Activated CD4-positive, alpha-beta T cell treated with anti-CD3 and anti-CD28 coated beads, Interleukin-2, amount 50 U/mL, for 24 hours (primary cell): ENCODE measurements at places on chromosomes 16 and 17.
A peak's percentile ranks its signal among the peaks of the same experiment; 100 is the strongest.

GRCh38 chr17:46727572-46728348 is 90.7 kb downstream of the WNT3 start:
- no peak for DNase-seq

GRCh38 chr17:7281074-7281952 is at the start of gene SLC2A4:
SLC2A4 (plus strand) TSS chr17:7281718; CDS start chr17:7281935, 217 bp downstream.
- peak; percentile 88 for DNase-seq

GRCh38 chr17:69882281-69882680 is 192.7 kb upstream of the KCNJ16 start:
- no peak for DNase-seq

DNA sequence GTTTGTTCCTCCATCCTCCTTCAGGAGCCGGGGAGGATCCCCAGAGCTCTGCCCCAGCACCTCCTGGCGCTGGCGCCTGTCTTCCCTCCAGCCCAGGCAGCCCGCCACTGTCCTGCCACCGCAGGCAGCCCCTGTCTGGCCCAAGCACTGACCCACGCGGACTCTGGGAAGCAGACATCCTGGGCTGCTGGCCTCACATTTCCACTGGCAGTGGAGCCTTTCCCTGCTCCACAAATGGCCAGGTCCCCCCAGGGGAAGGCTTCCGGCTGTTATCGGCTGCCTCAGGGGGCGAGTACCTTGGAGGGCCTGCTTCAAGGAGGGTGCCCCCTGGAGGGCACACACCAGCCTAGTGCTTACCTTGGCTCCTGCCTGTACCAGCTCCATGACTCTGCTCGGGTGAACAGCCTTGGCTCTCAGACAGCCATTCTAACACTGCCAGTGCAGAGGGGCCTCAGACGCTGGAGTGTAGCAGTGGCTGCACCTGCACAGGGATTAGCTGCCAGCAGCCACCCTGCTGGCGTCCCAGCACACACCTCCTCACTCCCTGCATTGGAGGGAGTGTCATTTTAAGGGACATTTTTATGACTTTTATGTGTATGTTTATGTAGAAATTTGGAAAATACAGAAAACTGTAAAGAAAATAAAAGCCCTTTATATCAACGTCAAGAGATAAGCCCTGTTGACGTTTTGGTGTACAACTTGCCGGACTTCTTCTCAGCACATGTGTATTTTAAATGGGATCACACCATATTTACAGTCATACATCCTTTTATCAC is 21.0 kb downstream of the ACE start:
- DNase-seq, result no peak

- DNase-seq, result no peak
These were observed 19.8 kb downstream of the SREBF1 start for GRCh38 chr17:17816831-17817551.

DNA sequence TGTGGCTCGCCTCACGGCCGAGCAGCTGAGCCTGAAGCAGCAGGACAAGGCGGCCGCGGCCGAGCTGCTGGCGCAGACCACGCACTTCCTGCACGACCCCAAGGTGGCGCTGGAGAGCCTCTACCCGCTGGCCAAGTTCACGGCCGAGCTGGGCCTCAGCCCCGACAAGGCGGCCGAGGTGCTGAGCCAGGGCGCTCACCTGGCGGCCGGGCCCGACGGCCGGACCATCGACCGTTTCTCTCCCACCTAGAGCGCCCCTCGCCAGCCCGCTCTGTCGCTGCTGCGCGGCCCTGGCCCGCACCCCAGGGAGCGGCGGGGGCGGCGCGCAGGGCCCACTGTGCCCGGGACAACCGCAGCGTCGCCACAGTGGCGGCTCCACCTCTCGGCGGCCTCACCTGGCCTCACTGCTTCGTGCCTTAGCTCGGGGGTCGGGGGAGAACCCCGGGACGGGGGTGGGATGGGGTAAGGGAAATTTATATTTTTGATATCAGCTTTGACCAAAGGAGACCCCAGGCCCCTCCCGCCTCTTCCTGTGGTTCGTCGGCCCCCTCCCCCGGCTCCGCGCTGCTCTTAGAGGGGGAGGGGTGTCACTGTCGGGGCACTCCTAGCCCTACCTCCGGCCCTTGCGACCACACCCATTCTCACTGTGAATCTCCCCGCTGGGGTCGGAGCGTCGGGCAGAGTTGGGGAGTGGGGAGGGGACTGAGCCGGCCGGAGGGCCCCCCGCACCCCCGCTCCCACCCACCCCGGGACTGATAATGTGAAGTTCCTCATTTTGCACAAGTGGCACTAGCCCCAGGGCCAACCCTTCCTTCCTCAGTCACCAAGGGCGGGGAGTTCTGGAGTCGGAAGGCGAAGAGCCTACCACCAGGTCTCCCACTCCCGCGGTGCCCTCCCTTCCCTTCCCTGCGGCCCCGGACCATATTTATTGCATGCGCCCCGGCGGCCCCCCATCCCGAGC is 4.0 kb downstream of the HIC1 start:
- DNase-seq, result no peak

- DNase-seq, result no peak
These were observed 6.6 kb upstream of the HEXIM2 start for GRCh38 chr17:45155029-45155428.

DNA sequence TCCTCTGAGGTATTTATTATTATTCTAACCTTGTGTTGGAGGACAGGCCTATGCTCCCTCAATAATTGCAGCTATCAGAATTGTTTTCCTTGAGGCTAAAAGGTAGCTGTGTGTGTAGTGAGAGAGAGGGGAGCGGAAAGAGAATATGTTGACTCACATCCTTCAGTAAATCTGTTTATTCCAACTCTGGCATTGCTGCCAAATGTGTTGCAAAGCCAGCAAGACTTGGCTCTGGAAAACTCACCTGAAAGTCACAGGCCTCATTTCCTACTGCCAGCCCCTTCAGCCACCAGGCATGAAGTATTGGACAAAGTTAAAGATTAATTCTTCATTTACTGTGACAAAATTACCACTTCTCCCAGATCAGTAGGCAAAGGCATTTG is 9.6 kb downstream of the CA10 start:
- DNase-seq, result no peak

- DNase-seq, result no peak
These were observed 162.0 kb downstream of the SALL1 start for GRCh38 chr16:50989047-50989446.

- no peak for DNase-seq
These were observed 6.2 kb downstream of the MYOCD start for GRCh38 chr17:12671906-12672305.

DNA sequence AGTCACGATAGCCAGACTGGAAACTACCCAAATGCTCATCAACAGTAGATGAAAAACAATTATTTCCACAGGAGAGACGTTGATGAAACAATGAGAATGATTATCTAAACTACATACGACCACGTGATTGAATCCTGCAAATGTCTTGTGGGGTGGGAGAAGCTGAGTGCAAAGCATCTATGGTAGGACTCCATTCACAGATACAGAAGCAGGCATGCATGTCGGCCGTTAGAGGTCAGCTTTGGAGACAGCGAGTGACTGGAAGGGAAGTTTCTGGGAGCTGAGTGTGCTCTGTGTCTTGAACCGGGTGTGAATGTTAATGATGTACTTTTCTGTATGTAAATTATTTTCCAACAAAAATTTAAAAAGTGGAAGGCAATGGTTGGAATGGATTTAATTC is 71.5 kb upstream of the DNAJA2 start:
- no peak for DNase-seq

GRCh38 chr17:16398270-16399267 is 16.8 kb upstream of the TRPV2 start:
- no peak for DNase-seq

GRCh38 chr16:87317750-87318644 is 805 bp upstream of the C16orf95 start:
- DNase-seq, result no peak

- DNase-seq, result no peak
These were observed 14.2 kb upstream of the NFATC3 start for GRCh38 chr16:68070806-68071517.

GRCh38 chr16:1047801-1048200 is 24.7 kb upstream of the SSTR5 start:
- DNase-seq, result no peak

DNA sequence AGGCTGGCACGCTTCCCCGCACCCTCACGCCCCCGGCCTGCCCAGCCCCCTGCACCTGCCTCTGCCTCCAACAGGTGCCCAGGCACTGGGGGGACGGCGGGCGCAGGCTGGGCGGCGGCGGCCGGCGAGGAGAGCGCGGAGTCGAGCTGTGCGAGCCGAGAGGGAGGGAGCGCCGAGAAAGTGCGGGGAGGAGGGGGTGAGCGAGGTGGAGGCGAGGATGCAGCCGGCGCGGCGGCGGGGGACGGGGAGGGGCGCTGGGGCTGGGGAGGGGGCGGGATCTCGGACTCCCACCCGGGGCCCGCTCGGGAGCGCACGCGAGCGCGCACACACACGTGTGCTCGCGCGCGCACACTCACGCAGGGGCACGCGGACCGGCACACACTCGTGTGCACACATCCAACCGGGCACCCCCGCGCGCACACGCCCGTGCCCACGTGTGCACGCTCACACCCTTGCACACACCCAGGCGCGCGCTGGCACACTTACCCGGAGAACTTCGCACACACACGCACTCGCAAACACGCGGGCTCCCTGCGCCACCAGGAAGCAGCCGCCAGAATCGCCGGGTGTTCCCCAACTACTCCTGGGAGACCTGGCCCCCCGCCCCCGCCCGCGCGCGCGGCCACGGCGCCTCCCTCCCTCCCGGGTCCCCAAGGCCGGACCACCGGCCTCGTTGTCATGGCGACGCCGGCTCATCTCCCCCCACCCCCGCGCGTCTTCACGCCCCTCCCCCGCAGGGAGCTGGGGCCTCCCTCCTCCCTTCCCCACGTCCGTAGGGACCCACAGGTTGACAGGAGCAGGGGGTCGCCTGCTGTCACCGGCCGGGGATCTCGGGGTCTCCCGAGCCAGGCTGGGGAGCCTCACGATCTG is at the start of gene DOC2A:
Gene DOC2A (minus strand): TSS at position 184 of the 870 bp plus-strand sequence. CDS start 805 bp downstream, outside the sequence.
- DNase-seq, result no peak

- DNase-seq, result no peak
These were observed 3.2 kb downstream of the SNTB2 start for GRCh38 chr16:69190046-69190588.

GRCh38 chr16:8229011-8229520 is 361.2 kb downstream of the TMEM114 start:
- no peak for DNase-seq

DNA sequence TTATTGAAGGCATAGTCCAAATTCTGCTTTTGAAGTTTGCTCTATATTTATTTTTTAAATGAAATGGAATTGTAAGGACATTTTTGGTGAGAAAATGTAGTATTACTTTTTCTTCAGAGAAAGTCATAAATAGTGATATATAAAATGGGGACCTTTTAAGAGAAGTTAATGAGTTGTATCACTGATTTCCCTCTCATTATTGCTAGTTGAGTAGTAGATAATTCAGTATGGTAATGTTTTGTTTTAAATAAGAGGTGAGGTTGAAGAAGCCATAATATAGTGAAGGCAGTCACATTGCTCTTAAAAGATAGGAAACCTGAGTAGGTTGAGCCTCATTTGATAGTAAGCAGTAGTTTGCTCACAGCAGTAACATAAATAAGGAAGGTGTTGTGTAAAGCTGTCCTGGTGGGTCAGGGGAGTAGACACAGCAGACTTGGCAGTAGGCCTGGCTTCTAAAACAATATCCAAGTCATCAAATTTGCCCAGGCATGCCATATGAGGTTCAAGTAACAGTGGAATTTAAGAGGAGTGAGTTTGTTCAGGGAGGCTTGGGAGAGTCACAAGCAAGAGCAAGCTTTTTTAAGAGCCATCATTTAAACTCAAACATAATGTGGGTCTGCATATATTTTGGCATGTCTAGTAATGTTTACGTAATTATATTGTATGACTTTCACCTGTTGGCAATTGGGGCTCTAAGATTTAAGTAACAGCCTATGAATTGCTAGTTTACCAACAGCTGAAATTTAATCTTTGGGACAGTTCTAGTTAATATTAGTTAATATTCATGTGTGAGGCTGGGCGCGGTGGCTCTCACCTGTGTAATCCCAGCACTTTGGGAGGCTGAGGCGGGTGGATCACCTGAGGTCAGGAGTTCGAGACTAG is 6.5 kb downstream of the NFATC3 start:
- DNase-seq, result no peak

DNA sequence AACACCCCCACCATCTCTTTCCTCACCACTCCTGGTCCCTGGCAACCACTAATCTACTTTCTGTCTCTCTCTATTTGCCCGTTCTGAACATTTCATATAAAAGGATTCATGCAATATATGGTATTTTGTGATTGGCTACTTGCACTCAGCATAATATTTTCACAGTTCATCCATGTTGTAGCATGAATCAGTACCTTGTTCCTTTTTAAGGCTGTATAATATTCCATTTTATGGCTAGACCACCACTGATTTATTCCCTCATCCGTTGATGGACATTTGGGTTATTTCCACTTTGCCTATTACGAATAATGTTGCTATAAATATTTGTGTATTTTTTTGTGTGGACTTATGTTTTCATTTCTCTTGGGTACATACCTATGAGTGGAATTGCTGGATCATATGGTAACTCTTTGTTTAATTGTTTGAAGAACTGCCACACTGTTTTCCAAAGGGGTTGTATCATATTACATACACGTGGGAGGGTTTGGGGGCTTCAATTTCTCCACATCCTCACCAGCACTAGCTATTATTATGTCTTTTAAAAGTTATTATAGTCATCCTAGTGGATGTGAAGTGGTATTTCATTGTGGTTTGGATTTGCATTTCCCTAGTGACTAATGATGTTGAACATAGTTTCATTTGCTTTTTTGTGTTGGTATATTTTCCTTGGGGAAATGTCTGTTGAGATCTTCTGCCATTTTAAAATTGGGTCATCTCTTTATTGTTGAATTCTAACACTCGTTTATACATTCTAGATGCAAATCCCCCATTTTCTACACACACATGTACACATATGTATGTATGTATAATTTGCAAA is 26.3 kb downstream of the SEC14L5 start:
- no peak for DNase-seq

- no peak for DNase-seq
These were observed 4.7 kb upstream of the GPRC5C start for GRCh38 chr17:74427048-74427762.

DNA sequence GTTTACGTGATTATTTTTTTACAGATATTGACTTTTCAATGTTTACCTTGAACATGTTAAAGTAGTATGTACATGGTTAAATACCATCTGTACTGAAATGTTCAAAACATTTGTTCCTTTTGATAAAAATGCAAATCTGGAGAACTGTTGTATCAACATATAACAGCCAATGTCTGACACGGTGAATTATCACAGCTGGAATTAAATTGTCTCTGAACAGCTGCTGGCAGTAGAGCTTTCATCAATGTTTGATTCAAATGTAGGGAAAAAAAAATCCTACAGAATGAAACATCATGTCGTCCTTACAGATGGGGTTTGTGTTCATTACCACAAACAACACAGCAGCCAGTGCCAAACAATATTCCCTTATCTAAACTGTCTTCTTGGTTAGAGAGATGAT is 79.9 kb downstream of the TOX3 start:
- DNase-seq, result no peak

DNA sequence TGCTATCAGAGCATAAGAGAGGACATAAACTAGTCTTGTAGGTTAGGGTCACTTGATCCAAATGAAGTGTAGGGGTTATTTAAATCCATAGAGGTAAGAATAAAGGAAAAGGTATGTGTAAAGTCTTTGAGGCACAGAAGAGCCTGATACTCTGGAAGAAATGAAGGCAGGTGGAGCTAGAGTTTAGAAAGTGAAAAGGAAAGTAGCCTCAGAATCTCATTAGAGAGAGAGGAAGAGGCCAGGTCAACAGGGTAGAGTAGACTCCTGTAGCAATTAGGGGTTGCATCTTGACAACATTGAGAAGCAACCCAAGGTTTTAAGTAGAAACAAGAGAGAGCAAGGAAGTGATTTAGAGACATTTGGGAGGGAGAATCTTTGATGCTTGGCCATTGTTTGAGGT is 235.2 kb upstream of the SOX9 start:
- no peak for DNase-seq

GRCh38 chr16:59042301-59042700 is 308.2 kb upstream of the GOT2 start:
- no peak for DNase-seq
